Esophagus squamous epithelium (tissue), 5 donors: ENCODE measurements at places on chromosomes 2 and 18. TPM values are rescaled to one million over a fixed set of nuclear protein-coding genes. Genes with fewer than 3 reads are reported as not detected.

Gene CRYGC
- not detected for total RNA-seq

Gene CDH20
- total RNA-seq: not detected

Gene ST6GAL2
- 0.79 TPM for total RNA-seq

Gene GCG
- total RNA-seq: not detected

Gene DTNB
- total RNA-seq: 17.2 TPM

Gene COL3A1
- 67.2 TPM for total RNA-seq

Gene ASXL2
- total RNA-seq: 16.8 TPM

Gene CPS1
- total RNA-seq: 2.7 TPM

Gene PSMA8
- not detected for total RNA-seq

Gene FBXO15
- not detected for total RNA-seq

Gene ZNF396
- total RNA-seq: 0.11 TPM

Gene TEX44
- not detected for total RNA-seq

Gene IKZF2
- total RNA-seq: 96.1 TPM

Gene DSC3
- 210 TPM for total RNA-seq

Gene ZNF142
- 22.5 TPM for total RNA-seq

Gene SP140L
- 17.2 TPM for total RNA-seq

Gene SRD5A2
- 0.19 TPM for total RNA-seq

Gene DHRS9
- total RNA-seq: 19.6 TPM

Gene SF3B1
- total RNA-seq: 259 TPM

Gene CENPA
- total RNA-seq: 12.4 TPM

Gene CHN1
- total RNA-seq: 0.30 TPM

Gene NPHP1
- total RNA-seq: 1.8 TPM

Gene MLPH
- total RNA-seq: 10.4 TPM

Gene ELOA2
- total RNA-seq: not detected

Gene CCBE1
- 0.48 TPM for total RNA-seq

Gene LOXHD1
- total RNA-seq: not detected

Gene ACMSD
- not detected for total RNA-seq

Gene PSME4
- total RNA-seq: 31.1 TPM

Gene PNPT1
- total RNA-seq: 18.3 TPM
